ENCODE measurements at places on chromosomes 2 and 18.

GRCh38 chr2:171652416-171652785 lies 34.9 kb upstream of the DYNC1I2 start:
- DNase-seq: peak; percentile 38

DNA sequence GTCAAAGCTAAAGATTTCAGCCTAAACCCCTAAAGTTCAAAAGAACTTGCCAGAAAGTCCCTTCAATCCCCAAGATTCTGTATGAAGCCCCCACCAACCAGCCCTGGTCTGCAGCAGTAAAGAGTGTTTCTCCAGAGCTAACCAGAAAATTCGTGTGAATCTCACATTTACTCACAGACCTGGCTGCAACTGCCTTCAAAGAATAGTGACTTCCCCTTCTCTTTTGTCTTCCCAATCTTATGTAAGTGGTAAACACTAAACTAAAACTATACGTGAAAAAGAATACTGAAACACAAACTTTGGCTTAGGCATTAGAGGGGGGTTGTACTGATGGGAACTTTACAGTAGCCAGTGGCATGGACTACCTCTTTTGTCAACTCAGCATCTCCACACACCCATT lies 50.6 kb upstream of the SETBP1 start:
- DNase-seq: no peak

DNA sequence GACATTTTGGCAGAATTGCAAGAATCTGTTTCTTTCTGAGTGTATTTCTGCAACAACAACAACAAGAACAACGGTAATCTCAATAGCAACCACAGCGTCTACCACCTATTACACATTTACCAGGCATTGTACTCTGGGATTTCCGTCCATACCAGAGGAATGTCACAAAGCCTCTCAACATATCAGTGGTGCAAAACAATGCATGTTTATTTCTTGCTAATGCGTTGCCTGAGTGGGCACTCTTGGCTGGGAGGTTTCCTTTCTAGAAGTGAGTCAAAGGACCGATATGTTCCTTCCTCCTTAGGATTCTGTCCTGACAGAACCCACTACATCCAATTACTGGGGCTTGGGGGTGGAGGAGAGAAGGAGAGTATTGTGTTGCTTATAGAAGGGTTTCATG lies 585.6 kb downstream of the TSN start:
- DNase-seq: no peak

DNA sequence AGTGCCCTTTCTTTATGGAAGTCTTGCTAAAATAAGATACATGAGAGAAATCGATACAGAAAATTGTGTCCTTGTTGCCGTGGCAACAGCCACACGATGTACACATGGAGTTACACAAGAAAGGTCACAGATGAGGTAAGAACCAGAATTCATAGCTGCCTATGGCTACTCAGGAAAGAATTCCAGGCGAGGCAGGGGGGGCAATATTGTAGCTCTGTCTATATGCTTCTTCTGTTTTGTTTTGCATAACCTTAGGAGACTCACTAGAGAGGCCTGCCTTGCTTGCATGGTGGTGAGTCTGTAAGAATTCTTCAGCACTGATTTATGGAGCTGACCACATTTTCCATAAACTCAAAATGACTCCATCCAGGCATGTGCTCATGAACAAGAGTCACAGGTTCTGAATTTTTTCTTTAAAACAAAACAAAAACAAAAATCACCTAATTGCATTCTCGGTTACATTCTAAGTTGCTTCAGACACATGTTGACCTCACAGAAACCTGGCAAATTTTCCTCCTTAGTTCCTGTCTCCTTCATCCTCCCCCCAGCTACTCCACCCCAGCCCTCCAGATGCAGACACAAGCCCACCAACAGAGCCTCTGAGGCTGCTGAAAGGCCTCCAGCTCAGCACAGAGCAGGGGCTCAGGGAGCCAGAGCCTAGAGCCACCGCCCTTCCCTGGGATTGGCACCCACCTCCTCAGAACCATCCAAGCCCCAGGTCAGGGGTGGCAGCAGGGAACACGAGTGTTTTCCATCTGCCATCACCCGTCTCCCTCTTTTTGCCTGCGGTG lies 183.5 kb downstream of the ANTXR1 start:
- peak; percentile 8 for DNase-seq

DNA sequence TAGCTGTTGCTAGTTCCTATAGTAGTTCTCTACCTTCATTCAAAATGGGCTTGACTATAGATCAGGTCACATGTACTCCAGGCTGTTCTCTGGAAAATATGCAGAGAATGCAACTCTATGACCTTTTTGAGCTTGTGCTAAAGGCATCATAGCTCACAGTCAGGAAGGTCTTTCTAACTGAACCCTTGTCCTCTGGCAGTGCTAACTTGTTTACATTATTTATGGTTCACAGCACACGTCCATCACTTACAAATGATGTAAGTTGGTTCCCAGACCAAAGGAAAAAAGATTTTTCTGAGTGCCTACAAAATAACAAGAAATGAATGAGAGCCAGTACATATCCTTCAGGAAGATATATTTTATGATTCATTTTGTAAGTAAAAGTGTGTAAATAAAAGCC lies 236.1 kb downstream of the GCA start:
- no peak for DNase-seq

GRCh38 chr2:118062048-118062447 lies 26.2 kb upstream of the INSIG2 start:
- DNase-seq: no peak

GRCh38 chr2:214035091-214035852 lies 375.6 kb upstream of the VWC2L start:
- DNase-seq: no peak

- peak; percentile 8 for DNase-seq
Measured at GRCh38 chr2:68203587-68203986, 45.9 kb downstream of the PNO1 start.

DNA sequence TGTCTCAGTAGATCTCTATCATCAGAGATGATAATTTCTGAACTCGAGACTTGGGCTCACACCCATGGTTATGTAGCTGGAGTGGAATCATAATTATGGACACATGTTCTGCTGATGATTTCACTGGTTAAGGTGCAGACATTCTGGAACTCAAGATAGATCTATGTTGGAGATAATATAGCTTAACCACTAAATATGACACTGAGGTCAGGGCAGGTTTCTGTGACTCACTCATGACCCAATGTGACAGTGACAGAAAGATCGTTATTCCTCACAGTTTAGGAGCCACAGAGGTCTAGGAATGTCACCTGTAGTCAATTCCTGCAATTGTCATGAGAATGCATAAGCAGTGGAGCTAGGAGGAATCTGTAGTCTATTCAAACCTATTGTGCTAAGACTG lies 828.6 kb downstream of the TRIB2 start:
- no peak for DNase-seq

- DNase-seq: no peak
Measured at GRCh38 chr18:63195326-63196159, 124.0 kb downstream of the BCL2 start.

DNA sequence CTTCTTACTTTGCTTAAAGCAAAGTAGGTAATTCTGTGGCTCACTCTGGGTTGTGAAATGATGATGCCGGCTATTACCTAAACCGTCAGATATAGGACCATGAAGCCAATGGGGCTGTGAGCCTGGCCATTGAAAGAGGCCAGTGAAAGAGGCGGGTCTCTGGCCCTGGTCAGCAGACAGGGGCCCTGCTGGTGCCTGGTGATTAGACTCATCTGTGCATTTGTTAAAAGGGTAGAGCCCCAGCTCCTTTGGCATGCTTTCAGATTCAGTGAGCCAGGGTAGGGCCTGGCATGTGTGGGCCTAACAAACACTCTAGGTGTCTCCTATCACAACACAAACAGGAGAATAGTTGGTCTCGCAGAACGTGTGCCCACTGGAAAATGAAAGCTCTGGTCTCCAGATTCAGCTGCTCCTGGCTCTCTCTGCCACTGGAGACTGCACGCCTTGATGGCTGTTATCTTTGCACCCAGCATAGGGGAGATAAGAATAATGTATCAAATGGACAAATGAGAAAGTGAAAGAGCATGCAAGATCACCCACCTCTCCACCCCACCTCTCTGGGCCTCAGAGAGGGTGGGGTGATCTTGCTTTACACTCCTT lies 6.9 kb downstream of the LRRC30 start:
- DNase-seq: no peak

- DNase-seq: no peak
Measured at GRCh38 chr2:143633419-143633818, 504.2 kb downstream of the ARHGAP15 start.

DNA sequence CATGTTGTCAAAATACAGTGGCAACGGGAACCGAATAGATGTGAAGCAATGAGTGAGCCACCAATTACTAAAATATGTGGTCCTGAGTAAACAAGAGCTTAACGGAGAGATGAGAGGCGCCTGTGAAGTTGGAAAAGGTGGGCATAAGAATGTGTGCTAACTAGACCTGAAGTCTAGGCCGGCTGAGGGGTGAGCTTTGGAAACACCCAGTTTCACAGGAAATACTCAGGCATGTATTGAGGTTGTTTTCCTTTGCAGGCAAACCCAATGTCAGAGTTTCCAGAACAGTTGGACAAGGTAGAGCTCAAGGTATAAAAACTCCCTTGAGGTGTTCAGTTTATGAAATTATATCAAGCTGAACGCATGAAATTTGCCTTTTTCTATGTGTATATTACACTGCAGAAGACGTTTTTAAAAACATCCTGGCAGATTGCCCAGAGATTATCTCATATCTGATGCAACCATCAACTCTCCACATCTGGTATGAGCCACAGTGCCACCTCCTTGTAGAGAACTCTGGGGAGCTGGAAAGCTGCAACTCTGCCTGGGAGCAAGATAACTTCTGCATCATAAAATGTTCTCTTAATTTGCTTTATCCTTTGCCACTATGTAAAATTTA lies 3.9 kb upstream of the WDSUB1 start:
- DNase-seq: peak; percentile 91

GRCh38 chr2:192513575-192513974 lies 318.8 kb upstream of the TMEFF2 start:
- peak; percentile 17 for DNase-seq

- no peak for DNase-seq
Measured at GRCh38 chr2:45269149-45269793, 260.0 kb upstream of the SIX2 start.

DNA sequence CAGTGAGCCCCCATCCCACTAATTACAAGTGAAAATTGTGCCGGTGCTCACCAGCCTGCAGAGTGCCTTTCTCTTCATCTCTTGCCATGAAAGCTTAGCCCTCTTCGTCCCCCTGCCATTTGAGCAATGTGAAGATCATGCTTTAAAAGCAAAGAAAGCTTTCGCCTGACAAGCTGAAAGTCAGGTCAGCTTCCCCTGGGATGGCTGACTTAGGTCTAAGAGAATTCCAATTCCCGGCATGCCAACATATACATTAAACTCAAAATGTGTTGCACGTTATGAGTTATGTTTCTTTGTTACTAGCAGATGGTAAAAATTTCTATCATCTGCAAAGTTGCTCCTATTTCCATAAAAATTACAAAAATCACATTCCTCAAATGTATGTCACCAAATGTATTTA lies 129.8 kb downstream of the AFF3 start:
- no peak for DNase-seq

Measured in MV-4-11 (cell line).